ENCODE measurements at places on chromosomes 6 and 20.
A peak's percentile ranks its signal among the peaks of the same experiment; 100 is the strongest.

- DNase-seq, result no peak
Measured at GRCh38 chr6:39041072-39041471, 7.5 kb upstream of the GLP1R start.

- DNase-seq, result no peak
Measured at GRCh38 chr6:161003336-161003735, 11.8 kb downstream of the MAP3K4 start.

GRCh38 chr20:49669601-49670189 lies 44.0 kb downstream of the B4GALT5 start:
- DNase-seq, result no peak

DNA sequence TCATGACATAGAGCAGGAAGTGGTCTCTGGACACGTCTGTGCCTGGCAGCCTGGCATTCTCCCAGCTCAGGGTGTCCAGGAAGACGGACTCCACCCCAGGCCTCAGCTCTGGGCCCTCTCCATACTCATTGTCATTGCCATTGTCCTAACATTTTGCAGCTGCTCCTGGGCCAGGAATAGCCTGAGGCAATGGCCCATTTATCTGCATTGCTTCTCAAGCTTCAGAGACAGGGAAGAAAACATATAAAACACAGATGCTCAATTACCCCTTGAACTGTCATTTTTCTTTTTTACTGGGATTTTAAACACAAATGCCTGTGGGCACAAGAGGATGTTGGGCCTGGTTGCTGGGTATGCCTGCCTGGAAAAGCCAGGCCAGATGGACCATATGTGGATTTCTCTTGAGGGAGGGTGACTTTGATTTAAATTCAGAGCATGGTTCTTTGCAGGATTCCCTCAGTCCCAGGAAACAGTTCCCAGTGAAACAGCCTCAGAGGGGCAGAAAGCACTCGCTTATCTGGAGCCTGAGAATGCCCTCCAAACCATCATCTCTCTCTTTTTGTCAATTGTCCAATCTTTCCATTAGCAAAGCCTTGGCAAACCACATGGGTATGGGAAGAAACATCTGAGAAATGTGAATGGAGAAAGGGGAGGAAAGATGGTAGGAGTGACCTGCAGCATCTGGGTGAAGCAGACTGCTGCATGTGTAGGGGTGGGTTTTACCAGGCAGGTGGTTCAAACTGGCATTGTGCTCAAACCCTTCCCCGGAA lies 17.9 kb downstream of the LAMP5 start:
- no peak for DNase-seq

DNA sequence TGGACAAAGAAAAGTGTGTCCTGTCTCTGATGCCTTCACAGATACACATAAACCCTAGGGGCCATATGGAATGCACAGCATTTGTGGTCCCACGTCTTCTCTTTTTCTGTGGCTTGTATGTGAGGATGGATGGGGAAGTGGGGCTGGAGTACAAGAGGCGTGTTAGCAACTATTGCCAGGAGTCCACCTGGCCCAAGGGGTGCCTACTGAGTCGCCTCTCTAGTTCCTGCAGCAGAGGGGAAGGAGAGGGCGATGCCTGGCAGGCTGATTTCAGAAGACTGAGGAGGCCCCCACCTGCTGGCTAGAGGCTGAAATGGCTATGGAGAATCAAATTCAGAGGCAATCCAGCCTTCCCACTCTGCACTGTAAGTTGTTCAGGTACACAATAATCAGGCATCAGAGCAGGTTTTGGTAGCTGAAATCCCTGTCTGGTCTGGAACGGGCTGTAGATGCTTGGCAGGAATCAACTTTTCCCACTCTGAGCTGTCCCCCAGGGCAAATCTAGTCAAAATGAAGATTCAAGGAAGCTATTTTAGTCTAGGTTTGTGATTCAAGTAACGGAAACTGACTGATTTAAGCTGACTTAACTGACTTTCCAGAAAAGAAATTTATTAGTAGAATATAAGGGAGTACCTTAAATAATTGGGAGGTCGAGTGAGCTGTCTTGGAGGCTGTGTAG lies 14.9 kb upstream of the PPARD start:
- DNase-seq, result peak; percentile 72

GRCh38 chr6:13796781-13797180 lies 17.6 kb downstream of the MCUR1 start:
- no peak for DNase-seq

DNA sequence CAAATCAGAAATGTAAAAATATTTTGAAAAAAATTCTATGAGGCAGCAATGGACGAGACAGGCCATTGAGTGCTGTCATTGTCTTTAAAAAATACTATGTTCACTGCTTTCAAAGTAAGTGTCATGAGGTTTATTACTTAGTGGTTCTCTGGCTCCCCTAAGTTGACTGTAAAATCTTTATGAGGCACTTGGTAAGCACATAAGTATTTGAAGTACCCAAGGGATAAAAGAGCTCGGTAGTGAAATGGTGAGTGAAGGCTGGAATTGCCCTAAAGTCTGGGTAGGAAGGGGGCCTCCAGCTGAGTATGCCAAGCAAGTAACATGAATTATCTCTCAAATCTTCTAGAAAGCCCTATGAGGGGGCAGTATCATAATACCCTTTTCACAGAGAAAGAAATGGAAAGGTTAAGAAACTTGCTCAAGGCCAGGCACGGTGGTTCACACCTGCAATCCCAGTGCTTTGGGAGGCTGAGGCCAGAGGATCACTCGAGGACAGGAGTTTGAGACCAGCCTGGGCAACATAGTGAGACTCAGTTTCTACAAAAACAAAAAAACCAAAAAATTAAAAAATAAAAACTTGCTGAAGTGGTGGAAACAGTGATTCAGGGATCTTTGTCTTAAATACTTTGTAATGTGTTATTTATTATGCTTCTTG lies 5.5 kb upstream of the CTCFL start:
- DNase-seq, result no peak

- no peak for DNase-seq
Measured at GRCh38 chr6:128569732-128570679, 49.6 kb upstream of the PTPRK start.

- no peak for DNase-seq
Measured at GRCh38 chr6:31829633-31830283, 2.2 kb downstream of the HSPA1B start.

- no peak for DNase-seq
Measured at GRCh38 chr6:143877584-143878271, 13.5 kb downstream of the ZC2HC1B start.

- DNase-seq, result no peak
Measured at GRCh38 chr6:117728626-117729025, 53.4 kb downstream of the NUS1 start.
